ENCODE measurements at places on chromosomes 3 and 15.

DNA sequence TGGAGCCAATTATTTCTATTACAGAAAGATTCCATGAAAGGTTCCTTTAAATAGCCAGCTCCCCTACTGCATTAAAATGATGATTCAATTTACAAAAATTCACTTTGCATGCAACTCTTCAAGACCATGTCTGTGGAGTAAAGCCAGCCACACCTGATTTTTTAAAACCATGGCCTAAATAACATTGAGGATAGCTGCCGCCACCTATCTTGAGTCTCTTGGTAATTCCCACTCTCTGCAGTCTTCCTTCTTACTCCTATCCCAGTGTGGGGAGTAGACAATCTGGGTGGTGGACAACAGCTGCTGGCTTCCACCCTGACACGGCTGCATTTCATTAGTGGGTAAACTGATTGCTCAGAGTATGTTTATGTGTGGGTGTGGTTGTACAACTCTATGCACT, 10.7 kb downstream of the LRTM1 start:
- H3K36me3 ChIP-seq = no peaks in the 10 kb centered on the region
- no peak for DNase-seq
- H3K27me3 ChIP-seq = no peaks in the 10 kb centered on the region

DNA sequence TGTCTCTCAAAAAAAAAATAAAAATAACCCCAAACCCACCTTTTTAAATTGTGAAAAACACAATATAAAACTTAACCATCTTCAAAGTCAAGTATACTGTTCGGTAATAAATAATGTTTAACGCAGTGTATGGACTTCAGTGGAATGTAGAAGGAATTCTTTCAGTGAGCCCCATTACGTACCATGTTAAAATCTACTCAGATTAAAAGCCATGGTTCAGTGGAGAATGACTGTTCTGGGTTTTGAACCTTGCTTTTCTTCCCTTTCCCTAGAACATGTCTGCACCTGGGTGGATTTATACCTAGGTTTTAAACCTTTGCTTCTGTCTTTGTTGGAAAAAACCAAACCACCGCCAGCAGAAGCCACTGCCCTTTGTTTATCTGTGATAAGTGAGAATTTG, 27.5 kb downstream of the DAG1 start:
- H3K27ac ChIP-seq = no peak overlapping the region
- no peaks in the 10 kb centered on the region for H3K27me3 ChIP-seq
- peaks cover 7% of the 10 kb centered on the region for H3K36me3 ChIP-seq
- DNase-seq = no peak
- no peak overlapping the region for H3K4me3 ChIP-seq

DNA sequence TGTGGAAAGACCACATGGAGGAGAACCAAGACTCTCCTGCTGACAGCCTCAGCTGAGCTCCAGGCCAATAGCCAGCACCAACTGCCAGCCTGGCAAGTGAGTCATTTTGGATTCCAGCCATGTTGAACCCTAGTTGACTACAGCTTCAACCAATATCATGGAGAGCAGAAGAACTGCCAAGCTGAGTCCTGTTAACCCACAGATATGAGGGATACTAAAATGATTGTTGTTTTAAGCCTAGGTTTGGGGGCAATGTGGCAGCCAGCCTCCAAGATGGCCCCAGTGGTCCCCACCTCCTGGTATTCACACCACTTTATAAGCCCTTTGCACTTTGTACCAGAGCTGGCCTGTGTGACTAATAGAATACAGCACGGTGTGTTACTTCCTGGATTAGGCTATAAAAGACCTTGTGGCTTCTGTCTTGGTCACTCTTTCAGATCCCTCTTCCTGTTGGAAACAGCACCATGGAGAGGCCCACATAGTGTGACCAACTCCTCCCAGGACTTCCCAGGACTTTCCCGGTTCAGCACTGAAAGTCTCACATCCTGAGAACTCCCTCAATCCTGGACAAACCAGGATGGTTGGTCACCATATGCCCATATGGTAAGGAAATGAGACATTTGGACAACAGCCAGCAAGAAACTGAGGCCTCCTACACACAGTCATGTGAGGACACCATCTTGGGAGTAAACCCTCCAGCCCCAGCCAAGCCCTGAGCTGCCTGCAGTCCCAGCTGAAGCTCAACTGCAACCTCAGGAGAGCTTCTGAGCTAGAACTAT, 32.4 kb upstream of the CDV3 start:
- no peak overlapping the region for H3K27ac ChIP-seq
- H3K27me3 ChIP-seq = no peaks in the 10 kb centered on the region
- no peaks in the 10 kb centered on the region for H3K36me3 ChIP-seq
- H3K4me3 ChIP-seq = no peak overlapping the region
- no peaks in the 10 kb centered on the region for H3K4me1 ChIP-seq

- no peak overlapping the region for H3K4me3 ChIP-seq
- H3K27me3 ChIP-seq = no peaks in the 10 kb centered on the region
- no peak for DNase-seq
- H3K4me1 ChIP-seq = no peaks in the 10 kb centered on the region
Observed at GRCh38 chr3:152531717-152532116, 263.0 kb downstream of the MBNL1 start.

DNA sequence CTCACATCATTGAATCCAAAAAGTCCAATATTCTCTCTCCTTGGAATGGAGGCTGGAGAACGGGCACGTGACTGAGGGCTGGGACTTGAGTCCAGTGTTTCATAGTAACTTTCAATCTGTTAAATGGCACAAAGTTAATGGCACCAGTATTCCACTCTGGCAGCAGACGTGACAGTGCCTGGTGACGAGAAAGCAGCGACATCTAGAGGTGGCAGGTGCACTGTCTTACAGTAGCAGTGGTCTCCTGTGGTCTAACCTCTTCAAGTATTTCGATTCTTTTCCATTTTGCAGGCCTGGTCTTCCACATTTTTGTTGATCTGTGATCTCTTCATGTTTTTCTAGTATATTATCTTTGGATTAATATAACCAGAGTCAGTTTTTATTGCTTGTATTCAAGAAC, 107.1 kb downstream of the OXSM start:
- no peaks in the 10 kb centered on the region for H3K27me3 ChIP-seq
- DNase-seq = peak; percentile 14
- H3K4me3 ChIP-seq = no peak overlapping the region
- H3K4me1 ChIP-seq = no peaks in the 10 kb centered on the region

DNA sequence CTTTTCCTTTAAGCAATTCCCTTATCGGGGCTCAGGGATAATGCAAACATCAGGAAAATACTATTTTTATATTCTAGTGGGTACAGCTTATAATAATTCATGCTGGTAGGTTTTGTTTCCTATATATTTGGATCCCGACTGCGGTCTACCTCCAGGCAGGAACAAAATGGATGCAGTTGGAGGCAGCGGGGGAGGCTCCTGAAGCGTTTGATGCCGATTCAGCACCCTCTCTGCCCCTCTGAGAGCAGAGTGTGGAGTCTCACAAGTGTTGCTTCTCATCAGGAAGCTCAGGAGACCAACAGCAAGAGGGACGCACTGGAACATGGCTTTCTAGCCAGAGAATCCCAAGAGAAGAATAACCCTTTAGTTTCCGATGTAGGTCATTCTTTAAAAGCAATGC, 104.9 kb downstream of the RORA start:
- no peaks in the 10 kb centered on the region for H3K36me3 ChIP-seq
- H3K27me3 ChIP-seq = no peaks in the 10 kb centered on the region
- peaks cover 9% of the 10 kb centered on the region for H3K4me1 ChIP-seq
- no peak overlapping the region for H3K27ac ChIP-seq

DNA sequence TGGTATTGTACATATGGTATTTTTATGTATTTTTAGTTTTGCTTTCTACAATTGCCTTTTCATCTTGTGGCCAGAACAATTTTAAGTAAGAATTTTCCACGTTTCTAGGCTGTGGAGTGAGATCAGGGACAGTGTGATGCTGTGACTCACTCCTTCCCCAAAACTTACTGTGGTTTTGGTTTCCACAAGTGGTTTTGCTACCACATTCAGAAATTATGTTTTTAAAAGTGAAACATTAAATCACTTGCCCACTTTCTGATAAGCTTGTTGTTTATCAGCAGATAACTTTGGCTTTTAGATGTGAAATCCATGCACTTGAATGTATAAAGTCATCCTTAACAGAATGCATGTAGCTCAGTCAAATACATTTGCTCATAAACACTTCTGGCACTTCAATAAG, 192.2 kb upstream of the THRB start:
- no peaks in the 10 kb centered on the region for H3K36me3 ChIP-seq
- no peak overlapping the region for H3K27ac ChIP-seq
- H3K27me3 ChIP-seq = no peaks in the 10 kb centered on the region

GRCh38 chr3:14507757-14508504, 32.2 kb downstream of the GRIP2 start:
- H3K4me3 ChIP-seq = no peak overlapping the region
- H3K27me3 ChIP-seq = no peaks in the 10 kb centered on the region
- H3K4me1 ChIP-seq = peaks cover 16% of the 10 kb centered on the region
- no peak for DNase-seq

GRCh38 chr3:13879946-13880810, at the start of gene WNT7A:
Gene WNT7A, minus strand, starts transcription at chr3:13880071. Its CDS starts 255 bp downstream, at chr3:13879816.
- H3K27ac ChIP-seq = no peak within 1 kb of the TSS
- H3K36me3 ChIP-seq = peaks cover 3% of the 10 kb centered on the region
- H3K4me3 ChIP-seq = peak within 1 kb of the TSS; percentile 86
- H3K27me3 ChIP-seq = peaks cover 89% of the 10 kb centered on the region

GRCh38 chr15:48470096-48470495, 138.9 kb downstream of the DUT start:
- no peak for DNase-seq
- no peak overlapping the region for H3K27ac ChIP-seq
- H3K36me3 ChIP-seq = peaks cover 39% of the 10 kb centered on the region

DNA sequence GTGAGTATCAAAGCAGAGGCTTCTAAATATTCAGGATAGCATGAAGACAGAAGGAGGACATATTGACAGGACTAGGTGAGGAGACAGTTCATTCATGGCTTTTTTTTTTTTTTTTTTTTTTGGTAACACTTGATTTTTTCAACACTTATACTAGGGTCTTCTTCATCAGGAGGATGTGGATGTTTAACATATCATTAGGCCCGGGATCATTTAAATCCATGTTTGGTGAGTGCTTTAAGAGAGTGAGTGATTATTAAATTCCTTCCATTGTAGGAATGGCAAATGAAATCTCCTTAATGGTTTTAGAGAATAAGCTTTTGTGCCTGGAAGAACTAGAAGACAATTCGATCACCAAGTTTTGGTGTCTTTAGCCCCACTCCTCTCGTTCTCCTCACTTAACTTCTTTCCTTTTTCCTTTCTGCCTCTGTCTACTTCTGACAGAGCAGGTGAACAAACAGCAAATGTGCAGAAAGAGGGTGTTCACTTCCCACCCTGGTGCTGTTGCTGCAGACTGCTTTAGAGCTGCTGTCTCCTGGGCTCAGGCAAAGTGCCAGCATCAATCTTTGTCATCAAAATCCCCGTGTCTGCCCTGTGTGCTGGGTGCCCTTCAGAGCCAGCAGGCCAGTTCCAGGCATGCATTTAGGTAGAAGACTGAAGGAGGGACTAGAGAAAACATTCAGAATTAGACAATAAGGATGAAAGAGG, 35.6 kb upstream of the RAB11A start:
- no peak for DNase-seq
- no peaks in the 10 kb centered on the region for H3K27me3 ChIP-seq
- no peak overlapping the region for H3K4me3 ChIP-seq
- H3K4me1 ChIP-seq = peaks cover 16% of the 10 kb centered on the region
- H3K36me3 ChIP-seq = no peaks in the 10 kb centered on the region

GRCh38 chr15:38685686-38686339, 121.2 kb upstream of the RASGRP1 start:
- H3K36me3 ChIP-seq = no peaks in the 10 kb centered on the region
- H3K27me3 ChIP-seq = no peaks in the 10 kb centered on the region
- no peak overlapping the region for H3K4me3 ChIP-seq
- no peak for DNase-seq
- no peak overlapping the region for H3K27ac ChIP-seq

DNA sequence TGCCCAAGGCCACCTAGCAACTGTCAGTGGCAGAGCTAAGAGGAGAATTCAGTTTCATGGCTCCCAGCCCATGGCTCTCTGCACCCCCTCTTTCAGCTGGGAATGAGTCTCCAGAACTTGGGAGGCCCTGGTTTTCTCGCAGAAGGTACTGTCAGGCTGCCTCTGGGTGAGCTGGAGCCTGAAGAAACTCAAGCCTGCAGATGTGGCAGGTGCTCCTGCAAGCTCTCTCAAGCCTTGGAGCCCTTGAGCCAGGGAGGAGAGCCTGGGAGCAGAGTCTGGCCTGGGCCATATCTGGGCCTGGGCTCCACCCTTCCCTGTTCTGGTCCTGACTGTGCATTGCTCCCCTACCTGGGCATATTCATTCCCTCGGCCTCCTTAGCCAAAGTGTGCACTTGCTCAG, 74.4 kb upstream of the TLE3 start:
- no peak for DNase-seq
- H3K27me3 ChIP-seq = peaks cover 5% of the 10 kb centered on the region
- peaks cover 6% of the 10 kb centered on the region for H3K4me1 ChIP-seq
- H3K27ac ChIP-seq = no peak overlapping the region

- H3K4me1 ChIP-seq = peaks cover 12% of the 10 kb centered on the region
- no peaks in the 10 kb centered on the region for H3K27me3 ChIP-seq
- no peak overlapping the region for H3K4me3 ChIP-seq
- no peak for DNase-seq
- H3K27ac ChIP-seq = no peak overlapping the region
Observed at GRCh38 chr15:48086133-48086532, 34.7 kb upstream of the SLC24A5 start.

DNA sequence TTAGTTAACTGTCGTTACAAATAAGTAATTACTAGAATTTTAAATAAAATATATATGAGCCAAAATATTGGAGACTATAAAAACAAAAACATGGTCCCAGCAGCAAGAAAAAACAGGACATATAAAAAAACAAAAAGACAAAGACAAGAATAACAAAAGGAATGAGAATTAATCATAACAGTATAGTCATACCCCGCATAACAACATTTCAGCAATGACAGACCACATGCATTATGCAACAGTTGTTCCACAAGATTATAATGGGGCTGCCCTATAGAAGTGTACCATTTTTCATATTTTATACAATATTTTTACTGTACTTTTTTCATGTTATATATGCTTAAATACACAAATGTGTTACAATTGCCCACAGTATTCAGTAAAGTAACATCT, 5.6 kb downstream of the HLTF start:
- peaks cover 21% of the 10 kb centered on the region for H3K4me1 ChIP-seq
- DNase-seq = no peak
- no peak overlapping the region for H3K27ac ChIP-seq
- H3K27me3 ChIP-seq = no peaks in the 10 kb centered on the region
- H3K4me3 ChIP-seq = no peak overlapping the region
